GM13977 (cell line): ENCODE measurements at places on chromosomes 4 and X.
A peak's percentile ranks its signal among the peaks of the same experiment; 100 is the strongest.

- peak; percentile 88 for DNase-seq
Measured at GRCh38 chr4:38318737-38319455, 345.1 kb upstream of the KLF3 start.

DNA sequence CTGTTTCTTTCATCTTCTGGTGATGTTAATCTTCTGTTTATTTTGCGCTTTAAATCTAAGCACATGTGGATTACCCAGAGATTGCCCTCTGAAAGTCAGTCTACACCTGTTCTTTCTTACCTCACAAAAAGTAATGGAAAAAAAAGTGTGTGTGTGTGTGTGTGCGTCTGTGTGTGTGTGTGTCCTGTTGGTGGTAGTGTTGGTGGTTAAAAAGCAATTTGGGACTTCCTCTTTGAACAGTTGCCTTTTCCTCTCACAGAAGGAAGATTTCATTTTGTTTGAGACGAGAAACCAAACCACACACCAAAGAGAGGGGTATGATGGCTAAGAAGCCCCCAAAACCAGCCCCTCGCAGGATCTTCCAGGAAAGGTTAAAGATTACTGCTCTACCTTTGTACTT lies at the start of gene STAP1:
Gene STAP1 (plus strand): TSS at position 235 of the 400 bp plus-strand sequence. CDS start 83 bp downstream, at position 318.
- no peak for DNase-seq

DNA sequence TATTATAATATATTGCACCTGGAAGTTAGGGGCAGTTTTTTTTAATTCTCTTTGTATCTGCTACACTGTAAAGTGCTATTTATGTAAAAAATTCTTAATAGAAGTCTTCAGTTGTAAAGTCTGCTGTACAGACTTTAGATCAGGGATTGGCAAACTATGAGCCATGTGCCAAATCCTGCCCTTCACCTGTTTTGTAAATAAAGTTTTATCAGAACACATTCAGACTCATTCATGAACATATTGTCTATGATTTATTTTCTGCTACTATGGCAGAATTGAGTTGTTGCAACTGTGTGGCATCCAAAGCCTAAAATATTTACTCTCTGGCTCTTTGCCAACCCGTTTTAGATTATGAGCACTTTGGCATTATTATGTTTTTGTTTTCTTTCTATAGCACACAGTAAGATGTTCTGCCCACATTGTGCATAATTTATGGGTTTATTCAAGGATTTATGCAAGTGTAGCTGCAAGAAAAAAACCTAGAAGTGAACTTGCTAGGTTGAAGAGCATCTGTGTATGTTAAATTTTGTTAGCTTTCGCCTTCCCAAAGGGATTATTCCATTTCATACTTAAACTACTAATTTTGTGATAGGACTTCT lies 56.9 kb downstream of the CLCN3 start:
- DNase-seq, result no peak

GRCh38 chr4:101806914-101807313 lies 16.4 kb downstream of the BANK1 start:
- peak; percentile 40 for DNase-seq

DNA sequence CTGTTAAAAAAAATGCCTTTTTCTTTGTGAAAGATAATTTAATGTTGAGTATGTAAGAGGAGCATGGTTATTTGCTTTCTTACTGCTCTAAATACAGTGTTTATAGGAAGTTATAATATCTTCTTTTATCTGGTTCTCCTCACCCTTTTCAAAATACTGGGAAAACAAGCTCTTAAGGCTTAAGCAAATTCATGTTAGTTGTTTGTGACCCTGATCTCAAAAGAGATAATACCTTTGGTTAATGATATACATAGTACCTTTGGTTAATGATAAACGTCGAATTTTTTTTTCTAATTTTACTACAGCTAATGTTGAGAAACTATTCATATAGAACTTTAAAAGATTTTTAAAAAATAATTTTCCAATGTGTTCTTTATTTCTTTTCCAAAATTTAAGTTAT lies 180.1 kb downstream of the RAPGEF2 start:
- DNase-seq, result no peak

- no peak for DNase-seq
Measured at GRCh38 chr4:69995526-69996016, at the start of gene STATH. TSS of gene STATH (plus strand) at chr4:69995966. CDS start at chr4:69998438, 2,472 bp downstream.

DNA sequence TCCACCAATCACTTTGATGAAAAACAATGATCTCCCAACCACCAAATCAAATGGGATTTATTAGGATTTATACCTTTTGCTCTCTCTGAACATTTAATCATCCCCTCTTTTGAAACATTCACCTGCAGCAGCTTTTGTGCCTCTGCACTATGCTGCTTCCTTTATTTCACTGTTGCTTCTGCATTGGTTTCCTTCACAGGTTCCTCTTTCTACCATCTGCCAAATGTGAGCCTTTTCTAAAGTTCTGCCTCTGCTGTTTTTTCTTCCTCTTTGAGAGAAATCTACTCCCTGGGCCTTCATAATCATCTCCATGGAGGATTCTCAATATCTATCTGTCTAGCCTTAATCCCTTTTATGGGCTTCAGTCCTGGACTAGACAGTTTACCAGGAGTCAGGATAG lies 24.7 kb downstream of the CUL4B start:
- no peak for DNase-seq

DNA sequence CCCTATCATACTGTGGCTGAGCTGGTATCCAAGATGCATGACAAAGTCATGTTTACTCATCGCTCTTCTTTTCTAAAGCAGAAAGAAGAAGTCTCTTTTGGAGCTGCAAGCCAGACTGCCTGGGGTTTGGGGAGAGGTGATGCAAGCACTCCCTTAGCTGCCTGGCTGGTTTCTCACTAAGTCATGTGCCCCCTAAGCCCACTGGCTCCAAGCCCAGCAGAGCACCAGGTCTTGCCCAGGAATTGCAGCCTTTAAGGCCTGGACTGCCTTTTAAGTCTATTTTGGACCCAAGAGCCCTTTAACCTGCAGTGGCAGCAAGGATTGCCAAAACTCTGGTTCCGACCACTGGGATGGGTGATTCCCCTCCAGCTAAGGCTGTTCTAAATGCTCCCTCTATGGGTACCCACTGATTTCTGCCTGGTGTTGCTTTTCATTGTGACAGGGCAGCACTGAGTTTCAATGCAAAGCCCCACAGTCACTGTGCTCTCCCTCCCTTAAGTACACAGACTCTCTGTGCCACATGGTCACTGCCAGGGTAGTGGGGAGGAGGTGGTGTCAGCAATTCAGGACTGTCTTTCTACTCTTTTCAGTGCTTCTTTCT lies 548.6 kb downstream of the TLL1 start:
- DNase-seq, result no peak

- DNase-seq, result no peak
Measured at GRCh38 chr4:61772126-61772525, 572.0 kb downstream of the ADGRL3 start.

DNA sequence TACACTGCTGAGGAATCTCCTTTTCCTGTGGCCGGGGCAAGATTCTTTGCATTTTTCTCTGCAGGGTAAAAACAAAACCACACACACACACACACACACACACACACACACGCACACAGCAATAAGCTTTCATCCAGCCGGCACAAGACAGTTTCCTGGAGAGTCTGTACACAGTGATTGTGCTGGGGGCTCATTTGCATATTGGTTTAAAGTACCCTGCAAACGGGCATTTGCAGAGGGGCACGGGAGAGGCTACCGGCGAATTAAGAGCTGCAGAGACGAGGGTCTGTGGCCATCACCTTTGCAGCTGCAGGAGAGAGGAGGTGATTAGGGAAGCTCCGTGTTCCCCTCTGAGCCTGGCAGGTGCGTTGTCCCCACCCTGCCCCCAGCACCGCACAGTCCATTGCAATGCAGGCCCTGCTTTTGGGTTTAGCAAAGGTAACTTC lies 219.9 kb downstream of the SHOX start:
- no peak for DNase-seq

DNA sequence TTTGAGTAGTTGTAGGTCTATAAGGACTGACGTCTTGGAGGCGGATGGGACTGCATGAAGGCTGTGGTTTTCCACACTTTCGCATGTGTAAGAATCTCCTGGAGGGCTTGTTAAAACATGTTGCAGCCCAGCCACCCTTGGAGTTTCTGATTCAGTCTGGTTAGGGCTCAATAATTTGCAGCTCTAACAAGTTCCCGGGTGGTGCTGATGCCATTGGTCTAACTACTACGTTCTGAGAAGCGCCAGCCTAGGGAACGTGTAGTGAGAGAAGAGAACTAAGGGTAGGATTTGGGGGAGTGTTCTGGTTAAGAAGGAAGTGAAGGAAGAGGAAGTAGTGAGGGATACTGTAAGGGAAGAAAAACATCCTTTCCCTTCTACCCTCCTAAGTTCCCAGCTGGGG lies 138.9 kb downstream of the LARP7 start:
- DNase-seq, result no peak

- no peak for DNase-seq
Measured at GRCh38 chr4:129342819-129343408, 247.0 kb downstream of the C4orf33 start.

DNA sequence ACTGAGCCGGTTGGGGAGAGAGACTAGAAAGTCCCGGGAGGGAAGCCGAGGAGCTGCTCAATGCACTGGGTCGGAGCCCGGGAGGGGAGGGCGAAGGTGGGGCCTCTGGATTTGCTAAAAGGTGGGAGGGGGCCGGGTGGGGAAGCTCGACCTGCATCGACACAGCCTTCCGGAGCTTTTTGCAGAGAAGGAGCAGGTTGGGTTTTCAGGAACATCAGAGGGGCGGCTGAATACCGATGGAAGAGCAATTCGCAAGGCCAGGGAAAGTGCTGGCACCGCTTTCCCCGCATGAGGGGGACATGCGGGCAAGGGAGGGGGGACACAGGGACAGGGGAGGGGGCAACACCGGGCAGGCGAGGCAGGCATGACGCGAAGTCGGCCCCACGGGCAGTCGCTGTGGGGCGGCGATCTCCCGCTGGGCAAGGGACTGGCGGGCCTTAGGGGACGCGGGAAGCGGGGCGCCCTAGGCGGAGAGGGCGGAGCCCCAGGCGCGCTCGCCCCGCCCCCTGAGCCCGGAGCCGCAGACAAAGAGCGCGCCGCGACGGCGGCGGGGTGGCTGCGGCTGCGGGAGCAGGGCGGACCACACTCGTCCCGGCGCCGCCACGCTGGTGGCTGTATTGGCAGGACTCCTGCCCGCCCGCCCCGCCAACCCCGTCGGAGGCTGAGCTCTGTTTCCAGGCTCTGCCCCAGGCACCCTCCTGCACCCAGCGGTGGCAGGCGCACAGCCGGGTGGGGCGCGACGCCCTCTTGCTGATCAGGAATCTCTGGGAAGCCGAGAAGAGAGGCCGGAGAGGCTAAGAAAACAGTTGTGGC lies 11.6 kb downstream of the PDZD4 start:
- DNase-seq, result no peak

- DNase-seq, result no peak
Measured at GRCh38 chr4:7226439-7226838, 34.1 kb downstream of the SORCS2 start.

GRCh38 chr4:75634281-75634680 lies 4.0 kb upstream of the CDKL2 start:
- no peak for DNase-seq

DNA sequence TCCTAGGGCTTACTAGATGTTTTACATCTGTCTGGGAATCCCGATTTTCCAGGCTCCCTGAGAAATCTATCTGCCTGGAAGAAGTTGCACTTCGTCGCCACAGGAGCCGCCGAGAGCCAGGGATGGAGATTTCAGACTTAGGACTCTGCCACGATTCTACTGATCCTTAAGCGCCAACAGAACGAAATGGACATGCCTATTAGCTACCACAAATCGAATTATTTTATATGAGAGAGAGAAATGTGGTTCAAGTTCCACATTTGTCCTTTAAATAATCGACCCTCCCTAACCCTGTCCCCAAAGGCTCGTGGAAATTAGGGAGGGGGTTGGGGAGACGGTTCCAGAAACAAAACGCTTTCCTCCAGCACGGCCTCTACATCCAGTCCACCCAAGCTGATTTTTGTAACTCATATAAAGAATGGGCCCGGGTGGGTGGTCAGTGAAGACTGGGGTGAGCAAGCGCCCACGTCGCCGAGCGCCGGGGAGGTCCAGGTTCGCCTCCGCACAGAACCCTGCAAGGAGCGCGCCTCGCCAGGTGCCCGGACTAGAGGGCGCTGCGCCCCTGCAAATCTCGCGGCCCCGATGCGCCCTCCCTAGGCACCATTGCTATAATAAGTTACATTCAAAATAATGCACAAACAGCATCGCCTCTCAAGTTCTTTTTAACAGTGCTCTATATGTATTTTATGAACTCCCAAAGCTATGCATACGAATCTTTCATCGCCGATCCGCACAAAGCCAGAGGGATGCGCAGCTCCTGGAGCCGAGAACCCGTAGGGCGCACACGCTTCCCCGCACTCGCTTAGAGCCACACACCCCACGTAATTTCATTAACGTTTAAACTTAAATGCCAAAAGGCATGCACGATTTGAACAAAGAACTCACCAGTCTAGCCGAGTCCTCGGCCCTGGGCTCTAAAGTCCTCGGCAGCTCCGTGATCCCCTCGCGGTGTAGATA lies 2.1 kb upstream of the FAT1 start:
- peak; percentile 37 for DNase-seq

GRCh38 chr4:28277931-28278330 lies 1417.3 kb downstream of the STIM2 start:
- DNase-seq, result no peak

- DNase-seq, result no peak
Measured at GRCh38 chr4:30756553-30756952, 36.4 kb downstream of the PCDH7 start.

GRCh38 chr4:101349801-101350064 lies 2.4 kb upstream of the PPP3CA start:
- no peak for DNase-seq

DNA sequence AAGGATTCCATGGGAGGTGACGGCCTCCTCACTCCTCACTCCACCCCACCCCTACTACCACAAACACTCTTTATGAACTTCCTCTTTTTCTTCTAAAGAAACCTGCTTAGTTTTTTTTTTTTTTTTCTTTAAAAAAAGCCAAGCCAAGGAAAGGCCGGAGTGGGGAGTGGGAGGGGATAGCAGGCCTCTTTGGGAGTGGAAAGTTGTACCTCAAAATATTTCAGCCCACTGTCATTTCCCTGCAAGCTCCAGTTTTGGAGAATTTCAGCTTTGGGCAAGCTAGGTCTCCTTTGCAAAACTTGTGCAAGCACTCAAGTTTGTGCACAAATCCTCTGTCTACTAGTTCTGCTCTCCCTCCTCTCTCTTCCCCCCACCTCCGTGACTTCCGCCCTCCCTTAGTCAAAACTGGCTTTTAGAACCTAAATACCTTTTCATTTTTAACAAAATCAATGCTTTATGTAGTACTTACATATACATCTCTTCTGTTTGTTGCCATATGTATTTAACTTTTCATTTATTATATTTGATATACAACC lies 512 bp upstream of the ANTXR2 start:
- peak; percentile 53 for DNase-seq

- DNase-seq, result no peak
Measured at GRCh38 chr4:106595906-106596305, 227.3 kb upstream of the GIMD1 start.

GRCh38 chrX:142804085-142804484 lies 221.6 kb upstream of the SPANXN4 start:
- no peak for DNase-seq

DNA sequence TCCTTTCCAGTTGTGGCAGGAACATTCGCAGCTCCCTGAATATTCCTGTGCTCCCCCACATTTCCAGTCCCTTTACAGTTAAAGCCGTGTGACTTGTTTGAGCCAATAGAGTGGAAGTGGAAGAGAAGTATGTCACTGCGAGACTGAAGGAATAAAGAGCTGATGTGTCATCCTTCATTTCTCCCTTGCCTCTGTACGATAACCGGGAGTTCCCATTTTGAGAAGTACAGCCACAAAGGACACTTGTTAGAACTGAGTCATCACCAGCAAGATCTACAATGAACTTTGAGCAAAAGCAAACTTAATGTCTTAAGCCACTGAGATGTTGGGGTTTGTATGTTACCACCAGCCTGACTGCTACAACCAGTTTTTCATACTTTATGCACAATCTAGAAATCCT lies 92.3 kb downstream of the SPRY1 start:
- DNase-seq, result peak; percentile 17

- DNase-seq, result no peak
Measured at GRCh38 chr4:19636451-19636850, 615.3 kb upstream of the SLIT2 start.
